Ovary (tissue), 10 donors: ENCODE measurements at places on chromosomes 7 and 10. TPM values are rescaled to one million over a fixed set of nuclear protein-coding genes. Genes with fewer than 3 reads are reported as not detected.

DNA sequence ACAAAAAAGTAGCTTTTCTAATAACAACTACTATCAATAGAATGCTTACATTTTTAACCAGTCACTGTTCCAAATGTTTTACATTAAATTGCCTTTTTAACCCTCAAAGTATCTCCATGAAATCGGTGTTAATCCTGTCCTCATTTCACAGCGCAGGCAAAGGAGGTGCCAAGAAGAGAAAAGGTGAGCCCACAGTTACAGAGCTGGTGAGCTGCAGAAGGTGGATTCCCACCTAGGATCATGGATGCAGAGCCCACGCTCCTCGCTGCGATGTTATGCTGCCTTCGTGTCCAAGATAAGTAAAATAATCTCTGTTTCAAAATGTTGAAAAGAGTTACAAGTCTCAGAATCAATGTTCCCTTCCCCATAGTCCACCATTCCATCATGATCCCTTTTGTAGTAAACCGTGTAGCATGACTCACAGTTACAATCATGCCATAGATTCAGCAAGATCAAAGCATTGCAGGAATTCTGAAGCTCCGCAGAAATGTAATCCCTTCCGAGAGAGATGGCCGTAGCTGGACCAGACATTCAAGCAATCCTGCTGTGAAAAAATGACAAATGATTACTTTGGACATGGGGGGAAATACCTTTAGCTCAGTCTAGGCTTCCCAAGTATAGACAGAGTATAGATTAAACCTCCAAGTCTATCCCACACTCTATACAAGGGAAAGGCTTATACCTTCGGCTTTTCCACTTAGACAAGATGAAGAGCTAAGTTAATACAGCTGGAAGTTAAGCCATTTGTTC lies 394.7 kb upstream of the AKR1E2 start:
- H3K27me3 ChIP-seq, result no peaks in the 10 kb centered on the region
- no peak for DNase-seq
- no peak overlapping the region for H3K4me3 ChIP-seq
- H3K4me1 ChIP-seq, result no peaks in the 10 kb centered on the region

- no peaks in the 10 kb centered on the region for H3K27me3 ChIP-seq
- H3K27ac ChIP-seq, result no peak overlapping the region
- peaks cover 5% of the 10 kb centered on the region for H3K4me1 ChIP-seq
- DNase-seq, result no peak
- no peaks in the 10 kb centered on the region for H3K36me3 ChIP-seq
- no peak overlapping the region for H3K4me3 ChIP-seq
These were observed 50.9 kb downstream of the LAMB4 start for GRCh38 chr7:108079276-108079647.

DNA sequence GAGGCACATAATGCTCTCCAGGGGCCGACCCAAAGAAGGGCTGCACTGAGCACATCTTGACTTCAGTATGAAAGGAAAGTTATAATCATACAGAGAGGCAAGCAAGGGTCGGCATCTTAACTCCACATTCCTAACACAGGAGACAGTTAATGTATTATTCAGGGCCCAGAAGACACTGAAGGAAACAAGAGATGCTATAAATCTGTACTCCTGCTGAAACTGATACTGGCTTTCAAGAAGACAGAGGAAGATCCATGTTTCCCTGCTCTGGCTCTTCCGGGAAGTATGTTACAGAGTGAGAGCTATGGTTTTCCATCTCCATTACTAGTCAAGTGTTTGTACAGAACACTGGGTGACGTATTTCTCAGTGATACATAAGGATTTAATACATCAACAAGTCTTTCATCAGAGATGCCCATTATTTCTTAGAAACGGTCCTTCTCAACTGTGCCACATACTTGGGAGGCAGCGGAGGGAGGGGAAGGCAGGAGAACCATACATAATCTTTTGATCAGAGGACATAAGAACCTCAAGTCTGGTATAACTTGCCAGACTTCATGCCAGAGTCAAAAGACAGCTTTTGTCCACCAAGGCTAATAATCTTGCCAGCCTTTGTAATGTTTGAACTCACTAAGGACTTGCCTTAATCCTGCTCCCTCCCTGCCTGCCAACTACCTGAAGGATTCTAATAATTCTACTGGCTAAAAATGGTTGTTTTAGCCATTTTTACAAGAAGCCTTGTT lies 58.1 kb downstream of the ENO4 start:
- no peak overlapping the region for H3K27ac ChIP-seq
- H3K4me3 ChIP-seq, result no peak overlapping the region
- no peaks in the 10 kb centered on the region for H3K27me3 ChIP-seq
- H3K36me3 ChIP-seq, result no peaks in the 10 kb centered on the region
- H3K4me1 ChIP-seq, result no peaks in the 10 kb centered on the region

- DNase-seq, result peak; percentile 78
- peaks cover 11% of the 10 kb centered on the region for H3K4me1 ChIP-seq
- H3K27me3 ChIP-seq, result no peaks in the 10 kb centered on the region
- H3K27ac ChIP-seq, result peak overlapping the region; percentile 47
- no peak overlapping the region for H3K4me3 ChIP-seq
These were observed 86.2 kb upstream of the ANLN start for GRCh38 chr7:36303202-36304098.

GRCh38 chr10:30199376-30200016 lies 140.1 kb upstream of the JCAD start:
- H3K4me3 ChIP-seq, result no peak overlapping the region
- H3K36me3 ChIP-seq, result no peaks in the 10 kb centered on the region
- H3K27me3 ChIP-seq, result no peaks in the 10 kb centered on the region
- no peak for DNase-seq

- DNase-seq, result no peak
- no peak overlapping the region for H3K4me3 ChIP-seq
- H3K27ac ChIP-seq, result no peak overlapping the region
- H3K36me3 ChIP-seq, result no peaks in the 10 kb centered on the region
- no peaks in the 10 kb centered on the region for H3K4me1 ChIP-seq
- H3K27me3 ChIP-seq, result no peaks in the 10 kb centered on the region
These were observed 24.2 kb downstream of the PIK3AP1 start for GRCh38 chr10:96695975-96696634.

DNA sequence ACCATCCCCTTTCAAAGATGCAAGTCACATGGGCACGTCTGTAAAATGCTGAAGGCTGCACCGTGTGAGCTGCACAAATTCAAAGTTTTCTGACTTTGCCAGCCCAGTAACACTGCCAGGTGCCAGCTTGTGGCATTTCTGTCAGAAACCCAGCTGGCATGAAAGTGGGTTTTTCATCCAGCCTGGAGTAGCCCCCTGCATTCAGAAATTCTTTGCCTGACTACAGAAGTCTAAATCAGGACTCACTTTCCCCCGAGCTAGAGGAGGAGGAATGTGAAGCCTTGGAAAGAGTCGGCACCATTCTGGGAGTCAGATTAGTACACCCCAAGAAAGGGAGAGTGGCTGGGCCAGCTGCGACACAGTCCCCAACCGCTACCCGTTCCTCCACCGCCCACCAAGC lies 56.7 kb upstream of the EN2 start:
- no peaks in the 10 kb centered on the region for H3K27me3 ChIP-seq
- no peak overlapping the region for H3K4me3 ChIP-seq
- no peak for DNase-seq
- H3K36me3 ChIP-seq, result no peaks in the 10 kb centered on the region

DNA sequence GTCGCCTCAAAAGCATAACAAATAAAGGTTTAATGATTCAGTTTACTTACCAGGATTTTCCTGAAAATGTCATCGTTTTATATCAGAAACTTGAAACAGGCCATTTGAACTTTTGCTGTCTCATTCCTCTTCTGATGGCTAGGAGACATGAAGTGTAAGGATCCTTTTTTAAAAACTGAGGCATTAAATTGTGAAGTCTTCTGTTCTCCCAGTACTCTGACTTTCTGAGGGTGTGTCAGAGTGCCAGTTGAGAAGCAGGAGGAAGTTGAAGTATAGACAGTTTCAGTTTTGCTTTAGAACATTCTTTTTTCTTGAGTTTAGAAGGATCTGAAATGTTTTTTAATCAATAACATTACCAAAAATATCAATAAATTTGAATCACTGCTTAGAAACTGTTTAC lies at the start of gene SAMD9L:
TSS of gene SAMD9L (minus strand) at position 242 of the 400 bp plus-strand sequence. CDS start 12,414 bp downstream, outside the sequence.
- no peak within 1 kb of the TSS for H3K27ac ChIP-seq
- H3K4me3 ChIP-seq, result peak within 1 kb of the TSS; percentile 34

GRCh38 chr7:157564517-157565177 lies 227.8 kb downstream of the DNAJB6 start:
- no peak for DNase-seq
- peaks cover 3% of the 10 kb centered on the region for H3K4me1 ChIP-seq
- H3K27me3 ChIP-seq, result no peaks in the 10 kb centered on the region
- no peak overlapping the region for H3K4me3 ChIP-seq
- H3K27ac ChIP-seq, result no peak overlapping the region

DNA sequence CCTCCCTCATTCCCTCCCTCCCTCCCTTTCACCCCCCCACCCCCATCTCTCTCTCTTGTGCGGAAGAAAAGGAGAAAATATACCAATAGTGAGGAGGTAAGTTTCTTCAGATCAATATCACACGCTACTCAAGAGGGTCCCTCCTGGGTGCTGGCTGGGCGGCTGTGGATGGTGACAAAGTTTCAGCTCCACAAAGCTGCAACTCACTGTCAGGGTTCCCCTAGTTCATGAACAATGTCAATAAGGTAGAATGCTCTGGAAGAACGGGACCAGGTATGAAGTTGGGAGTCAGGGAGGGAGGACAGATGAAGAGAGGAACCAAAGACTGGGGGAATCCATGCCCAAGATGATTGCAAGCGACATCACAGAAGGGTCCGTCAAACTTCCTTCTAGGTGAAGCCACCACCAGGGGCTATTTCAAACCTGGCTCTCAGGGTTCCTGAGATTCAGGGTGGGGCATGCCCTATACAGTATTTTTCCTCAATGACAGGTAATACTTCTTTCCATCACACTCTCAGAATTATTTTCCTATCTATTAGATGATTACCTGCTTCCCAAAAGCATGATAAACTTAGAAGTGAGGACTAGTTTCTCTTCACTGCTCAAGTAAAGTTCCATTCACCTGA lies 1.4 kb upstream of the PDE1C start:
- no peak for DNase-seq
- peaks cover 2% of the 10 kb centered on the region for H3K4me1 ChIP-seq
- no peaks in the 10 kb centered on the region for H3K36me3 ChIP-seq
- H3K27ac ChIP-seq, result peak overlapping the region; percentile 58
- H3K27me3 ChIP-seq, result no peaks in the 10 kb centered on the region
- peak overlapping the region; percentile 61 for H3K4me3 ChIP-seq

Gene TAS2R5
- total RNA-seq, result 2.3 TPM

Gene WEE2
- total RNA-seq, result not detected

Gene KCTD7
- 22.6 TPM for total RNA-seq

Gene C10orf95
- total RNA-seq, result 0.52 TPM

Gene RSU1
- total RNA-seq, result 30.1 TPM

Gene IFIT1B
- total RNA-seq, result not detected

Gene LLCFC1
- total RNA-seq, result not detected

GRCh38 chr10:51301644-51302043 lies 227.4 kb downstream of the PRKG1 start:
- DNase-seq, result no peak
- no peaks in the 10 kb centered on the region for H3K36me3 ChIP-seq
- no peaks in the 10 kb centered on the region for H3K27me3 ChIP-seq
- peaks cover 2% of the 10 kb centered on the region for H3K4me1 ChIP-seq
- no peak overlapping the region for H3K4me3 ChIP-seq
- peak overlapping the region; percentile 7 for H3K27ac ChIP-seq

Gene ABCB4
- 0.43 TPM for total RNA-seq

DNA sequence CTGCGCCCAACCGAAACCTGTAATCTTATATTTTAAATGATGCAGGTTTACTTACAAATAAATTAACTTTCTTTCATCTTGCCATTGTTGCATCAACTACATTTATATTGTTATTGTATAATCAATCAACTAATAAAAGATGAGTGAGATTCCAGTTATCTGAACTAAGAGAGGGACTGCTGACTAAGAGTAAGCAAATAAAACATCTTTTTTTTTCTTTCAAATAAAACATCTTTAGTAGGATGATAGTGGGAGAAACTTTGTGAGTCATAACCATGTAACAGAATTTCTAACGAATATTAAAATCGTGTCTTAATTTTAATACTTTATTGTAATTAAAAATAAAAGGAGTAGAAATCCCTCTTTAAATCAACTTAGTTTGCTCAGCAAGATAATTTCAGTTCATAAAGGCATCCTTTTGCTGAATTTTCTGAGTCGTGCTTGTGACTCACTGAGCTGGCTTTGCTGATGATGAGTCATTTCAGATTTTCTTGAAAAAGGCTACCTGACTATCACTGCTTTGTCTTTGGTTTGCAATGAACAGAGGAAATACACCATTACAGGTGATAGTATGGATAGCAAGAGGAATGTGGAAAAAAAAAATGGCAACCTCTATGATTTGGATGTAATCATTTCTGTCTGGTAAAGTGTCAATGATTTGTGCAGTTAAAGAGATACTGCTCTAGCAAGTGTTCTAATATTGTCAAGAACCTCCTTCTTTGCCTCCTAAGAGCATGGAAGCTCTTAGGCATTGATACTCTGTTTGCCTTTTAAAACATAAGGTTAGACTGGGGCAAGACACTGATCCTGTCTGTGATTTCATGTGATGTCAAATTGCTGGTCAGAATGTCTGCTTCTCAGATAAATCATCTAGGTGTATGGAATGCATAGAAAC lies 119.5 kb downstream of the GPR158 start:
- no peak overlapping the region for H3K27ac ChIP-seq
- no peak for DNase-seq
- H3K4me3 ChIP-seq, result no peak overlapping the region
- no peaks in the 10 kb centered on the region for H3K36me3 ChIP-seq
- H3K4me1 ChIP-seq, result no peaks in the 10 kb centered on the region

- no peak for DNase-seq
- no peaks in the 10 kb centered on the region for H3K36me3 ChIP-seq
- no peaks in the 10 kb centered on the region for H3K27me3 ChIP-seq
- no peak overlapping the region for H3K4me3 ChIP-seq
These were observed 25.8 kb upstream of the FAM13C start for GRCh38 chr10:59387951-59388670.

Gene AGR2
- not detected for total RNA-seq

DNA sequence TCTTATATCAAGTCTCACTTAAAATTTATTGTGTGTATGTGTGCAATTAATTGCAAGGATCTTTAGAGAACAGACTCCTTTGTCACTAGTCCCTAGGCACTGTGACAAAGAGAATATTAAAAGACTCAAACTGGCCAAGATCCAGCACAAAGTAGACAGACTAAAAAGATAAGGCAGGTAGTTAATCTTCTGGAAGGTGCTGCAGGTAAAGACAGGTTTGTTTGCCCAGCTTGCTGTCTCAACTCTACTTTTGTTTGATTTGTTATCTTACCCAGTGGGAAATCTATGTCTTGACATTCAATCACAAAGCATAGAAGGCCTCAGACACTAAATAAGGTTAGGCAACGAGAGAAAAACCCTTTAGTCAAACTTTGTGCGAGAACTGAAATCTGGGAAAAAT lies 807.9 kb upstream of the LRRN3 start:
- H3K36me3 ChIP-seq, result no peaks in the 10 kb centered on the region
- no peak for DNase-seq
- H3K27ac ChIP-seq, result no peak overlapping the region
- no peaks in the 10 kb centered on the region for H3K27me3 ChIP-seq
- H3K4me1 ChIP-seq, result no peaks in the 10 kb centered on the region

GRCh38 chr7:77425101-77426051 lies 9.2 kb upstream of the GSAP start:
- no peaks in the 10 kb centered on the region for H3K4me1 ChIP-seq
- H3K36me3 ChIP-seq, result no peaks in the 10 kb centered on the region
- DNase-seq, result no peak
- no peaks in the 10 kb centered on the region for H3K27me3 ChIP-seq
- no peak overlapping the region for H3K4me3 ChIP-seq
- no peak overlapping the region for H3K27ac ChIP-seq
